ENCODE measurements at places on chromosomes 5 and 9.

DNA sequence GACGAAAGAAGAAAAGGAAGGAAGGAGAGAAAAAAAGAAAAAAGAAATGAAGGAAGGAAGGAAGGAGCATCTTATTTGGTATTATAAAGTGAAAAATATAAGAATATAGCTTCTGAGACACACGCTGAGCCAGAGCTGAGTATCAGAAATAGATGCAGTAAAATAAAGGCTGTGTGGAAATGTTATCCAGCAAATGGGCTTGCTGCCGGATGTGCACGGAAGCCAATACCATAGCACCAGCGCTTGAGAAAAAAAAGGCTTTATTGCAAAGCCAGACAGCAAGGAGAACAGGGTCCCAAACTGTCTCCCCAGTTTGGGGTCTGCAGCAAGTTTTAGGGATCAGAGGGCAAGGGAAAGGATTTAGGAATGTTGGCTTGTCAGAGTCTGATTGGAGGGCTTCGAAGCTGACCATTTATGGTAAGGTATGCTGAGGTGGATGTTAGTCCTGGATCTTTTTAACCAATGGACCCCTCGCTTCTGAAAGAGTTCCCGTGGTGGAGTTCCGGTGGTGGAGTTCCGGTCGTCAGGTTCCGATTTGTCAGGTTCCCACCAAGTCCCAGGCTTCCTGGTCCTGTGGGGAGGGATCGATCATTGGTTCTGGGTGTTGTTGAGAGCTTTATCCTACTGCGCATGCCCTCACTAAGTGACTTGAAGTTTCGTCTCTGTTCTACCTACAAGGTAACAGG, 70.4 kb downstream of the SFXN1 start:
- DNase-seq: no peak

GRCh38 chr5:82058710-82059109, 86.9 kb downstream of the ATG10 start:
- peak; percentile 41 for DNase-seq

GRCh38 chr5:83864652-83865051, 144.0 kb upstream of the HAPLN1 start:
- no peak for DNase-seq

- DNase-seq: no peak
Observed at GRCh38 chr5:132431632-132432031, 58.9 kb downstream of the IRF1 start.

- DNase-seq: no peak
Observed at GRCh38 chr9:126809068-126809467, 4.2 kb downstream of the ZBTB43 start.

- DNase-seq: no peak
Observed at GRCh38 chr9:138071292-138071691, 193.7 kb downstream of the CACNA1B start.

DNA sequence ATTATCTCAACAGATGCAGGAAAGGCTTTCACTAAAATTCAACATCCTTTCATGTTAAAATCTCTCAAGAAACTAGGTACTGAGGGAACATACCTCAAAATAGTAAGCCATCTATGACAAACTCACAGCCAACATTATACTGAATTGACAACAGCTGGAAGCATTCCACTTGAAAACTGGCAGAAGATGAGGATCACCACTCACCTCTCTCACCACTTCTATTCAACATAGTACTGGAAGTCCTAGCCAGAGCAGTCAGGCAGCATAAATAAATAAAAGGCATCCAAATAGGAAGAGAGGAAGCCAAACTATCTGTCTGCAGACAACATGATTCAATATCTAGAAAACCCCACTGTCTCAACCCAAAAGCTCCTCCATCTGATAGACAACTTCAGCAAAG, 203.6 kb upstream of the GRAMD2B start:
- no peak for DNase-seq

DNA sequence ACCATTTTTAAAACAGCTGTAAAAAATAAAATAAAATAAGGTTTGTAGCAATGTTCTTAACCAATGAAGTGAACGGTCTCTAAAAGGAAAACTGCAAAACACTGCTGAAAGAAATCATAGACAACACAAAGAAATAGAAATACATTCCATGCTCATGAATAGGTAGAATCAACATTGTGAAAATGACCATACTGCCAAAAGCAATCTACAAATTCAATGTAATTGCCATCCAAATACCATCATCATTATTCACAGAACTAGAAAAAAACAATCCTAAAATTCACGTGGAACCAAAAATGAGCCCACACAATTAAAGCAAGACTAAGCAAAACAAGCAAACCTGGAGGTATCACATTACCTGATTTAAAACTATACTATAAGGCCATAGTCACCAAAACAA, 67.6 kb upstream of the RGMB start:
- peak; percentile 21 for DNase-seq

GRCh38 chr9:7172154-7173115, 414.7 kb downstream of the KDM4C start:
- peak; percentile 18 for DNase-seq

DNA sequence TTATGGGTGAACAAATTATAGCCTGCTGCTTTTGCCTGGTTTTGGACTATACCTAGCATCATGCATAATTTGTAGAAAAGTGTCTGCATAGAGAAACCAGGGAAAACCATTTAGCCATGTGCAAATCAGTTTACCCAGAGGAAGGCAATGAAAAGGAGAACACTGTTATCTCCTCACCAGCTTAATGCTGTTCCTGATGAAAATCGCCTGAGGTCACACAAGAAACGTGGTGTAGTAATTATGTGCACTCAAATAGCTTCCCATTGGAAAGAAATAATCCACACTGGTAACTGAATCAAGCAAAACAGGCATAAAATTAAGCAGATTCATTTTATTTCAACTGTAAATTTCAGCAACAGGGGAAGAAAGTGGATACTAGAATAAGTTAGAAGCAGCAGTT, 51.7 kb upstream of the FAM240B start:
- DNase-seq: no peak

DNA sequence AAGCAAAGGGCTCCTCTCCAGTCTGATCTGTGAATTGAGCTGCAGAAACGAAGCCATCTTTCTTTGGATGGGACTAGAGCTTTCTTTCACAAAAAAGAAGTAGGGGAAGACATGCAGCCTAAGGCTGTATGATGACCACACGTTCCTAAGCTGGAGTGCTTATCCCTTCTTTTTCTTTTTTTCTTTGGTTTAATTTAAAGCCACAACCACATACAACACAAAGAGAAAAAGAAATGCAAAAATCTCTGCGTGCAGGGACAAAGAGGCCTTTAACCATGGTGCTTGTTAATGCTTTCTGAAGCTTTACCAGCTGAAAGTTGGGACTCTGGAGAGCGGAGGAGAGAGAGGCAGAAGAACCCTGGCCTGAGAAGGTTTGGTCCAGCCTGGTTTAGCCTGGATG, 82.1 kb downstream of the PIK3R1 start:
- no peak for DNase-seq
